ENCODE measurements at places on chromosomes 4 and X. TPM values are rescaled to one million over a fixed set of nuclear protein-coding genes. Genes with fewer than 3 reads are reported as not detected.

MAGEA10 gene
- total RNA-seq: not detected

TEX13C gene
- not detected for total RNA-seq

DNA sequence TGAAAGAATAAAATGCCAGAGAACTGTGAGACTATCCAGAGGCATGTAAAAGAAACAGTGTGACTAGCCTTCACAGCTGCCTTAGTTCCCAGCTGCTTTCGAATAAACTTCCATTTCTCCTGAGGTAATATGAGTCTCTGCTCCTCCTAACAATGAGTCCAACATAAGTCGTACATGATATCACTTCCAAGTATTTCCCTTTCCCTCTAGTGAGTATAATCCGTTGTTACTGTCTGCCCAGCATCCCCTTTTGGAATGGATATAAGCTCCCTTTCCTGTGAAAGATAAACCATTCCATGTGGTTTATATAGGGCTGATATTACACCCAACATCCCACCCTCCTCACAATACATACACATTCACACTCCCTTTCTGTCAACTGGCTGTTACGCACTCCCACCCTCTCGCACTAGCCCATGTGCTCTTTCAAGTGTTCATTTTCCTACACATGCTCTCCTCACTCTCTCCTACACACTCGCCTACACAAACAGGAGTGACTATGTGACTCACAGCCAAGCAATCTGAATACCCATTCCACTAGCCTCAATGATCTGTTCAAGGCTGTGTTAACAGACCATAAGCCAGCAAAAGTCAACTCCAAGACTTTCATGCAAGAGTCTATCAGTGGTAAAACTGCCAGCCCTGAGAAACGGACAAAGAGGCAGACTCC, 5.0 kb downstream of the NAF1 start:
- H3K4me3 ChIP-seq: no peak overlapping the region
- H3K27ac ChIP-seq: no peak overlapping the region
- H3K36me3 ChIP-seq: no peaks in the 10 kb centered on the region
- H3K4me1 ChIP-seq: peaks cover 2% of the 10 kb centered on the region

DNA sequence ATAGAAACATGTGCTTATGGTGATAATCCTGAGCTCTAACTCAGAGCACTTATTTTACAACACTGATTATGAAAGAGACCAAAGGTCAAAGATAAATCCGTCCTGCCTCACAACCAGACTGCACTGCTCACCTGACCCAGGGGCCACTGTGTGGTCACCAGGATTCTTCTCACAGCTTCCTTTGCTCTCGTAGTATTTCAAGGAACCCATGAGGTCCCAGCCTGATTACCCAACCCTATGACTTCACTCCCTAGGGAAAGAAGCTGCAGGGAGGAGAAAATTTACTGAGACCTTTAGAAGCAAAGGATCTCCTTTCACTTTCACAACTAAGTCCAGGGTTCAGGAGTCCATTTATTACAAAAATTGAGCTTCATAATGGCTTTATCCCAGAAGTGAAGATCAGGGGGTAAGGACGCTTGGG, 9.6 kb downstream of the SLC25A5 start:
- no peaks in the 10 kb centered on the region for H3K36me3 ChIP-seq
- no peak for DNase-seq
- no peaks in the 10 kb centered on the region for H3K27me3 ChIP-seq
- H3K4me1 ChIP-seq: no peaks in the 10 kb centered on the region

DNA sequence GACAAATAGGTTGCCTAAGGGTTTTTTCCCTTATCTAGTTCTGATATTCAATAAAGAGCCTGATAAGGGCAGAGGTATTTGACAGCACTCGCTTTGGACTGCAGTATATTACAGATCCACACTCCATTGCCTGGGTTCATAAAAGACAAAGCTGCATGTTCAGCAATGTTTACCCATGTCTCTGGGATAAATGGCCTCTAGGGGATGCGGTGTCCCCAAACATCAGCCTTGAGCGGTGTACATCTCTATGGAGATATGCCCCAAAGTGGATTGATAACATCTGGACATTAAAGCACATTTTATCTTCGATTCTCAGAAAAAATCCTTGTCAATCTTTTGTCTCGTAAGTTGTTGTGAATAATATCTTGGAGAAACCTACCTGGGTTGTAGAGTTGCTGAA, 660.8 kb upstream of the AADAT start:
- H3K4me1 ChIP-seq: no peaks in the 10 kb centered on the region
- H3K4me3 ChIP-seq: no peak overlapping the region
- H3K27ac ChIP-seq: no peak overlapping the region
- no peaks in the 10 kb centered on the region for H3K36me3 ChIP-seq
- DNase-seq: no peak

DNA sequence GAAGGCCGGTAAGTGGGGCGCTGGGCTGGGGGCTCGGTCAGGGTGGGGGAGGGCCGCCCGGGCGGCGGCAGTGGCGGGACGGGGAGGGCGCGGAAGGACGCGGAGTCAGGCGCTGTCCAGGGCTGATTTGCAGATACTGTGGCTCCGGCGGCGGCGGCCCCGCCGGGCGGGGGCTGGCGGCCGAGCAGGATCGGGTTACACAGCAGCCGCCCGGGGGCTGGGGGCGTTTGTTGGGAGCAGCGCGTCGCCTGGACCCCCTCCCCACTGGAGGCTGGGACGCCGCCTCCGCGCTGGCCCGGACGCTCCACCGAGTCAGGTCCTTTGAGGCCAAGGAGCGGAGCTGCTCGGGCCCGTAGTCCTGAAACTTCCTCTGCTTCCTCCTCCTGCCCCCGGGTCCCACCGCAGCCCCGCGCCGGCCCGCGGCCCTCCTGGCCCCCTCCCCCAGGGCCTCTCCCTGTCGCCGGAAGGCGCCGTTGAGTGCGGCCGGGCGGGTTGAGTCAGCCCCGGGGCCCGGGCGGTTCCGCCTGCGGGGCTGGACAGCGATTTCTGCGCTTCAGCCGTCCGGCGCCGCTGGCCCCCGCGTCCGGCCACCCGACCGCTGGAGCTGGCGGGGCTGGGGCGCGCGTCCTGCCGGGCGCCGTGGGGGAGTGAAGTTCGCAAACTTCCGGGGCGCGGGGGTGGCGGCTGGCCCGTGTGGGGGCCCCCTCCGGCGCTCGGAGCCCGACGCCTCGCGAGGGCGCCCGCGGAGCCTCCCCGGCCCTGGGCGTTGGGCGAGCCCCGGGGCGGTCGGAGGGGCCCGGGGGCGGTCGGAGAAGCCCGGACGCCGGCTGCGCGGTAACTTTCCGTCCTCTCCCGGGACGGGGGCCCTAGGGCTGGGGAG, 746 bp downstream of the REST start:
- H3K4me1 ChIP-seq: peaks cover 6% of the 10 kb centered on the region
- H3K4me3 ChIP-seq: peak overlapping the region; percentile 97
- no peaks in the 10 kb centered on the region for H3K27me3 ChIP-seq
- H3K36me3 ChIP-seq: no peaks in the 10 kb centered on the region
- H3K27ac ChIP-seq: peak overlapping the region; percentile 97

DNA sequence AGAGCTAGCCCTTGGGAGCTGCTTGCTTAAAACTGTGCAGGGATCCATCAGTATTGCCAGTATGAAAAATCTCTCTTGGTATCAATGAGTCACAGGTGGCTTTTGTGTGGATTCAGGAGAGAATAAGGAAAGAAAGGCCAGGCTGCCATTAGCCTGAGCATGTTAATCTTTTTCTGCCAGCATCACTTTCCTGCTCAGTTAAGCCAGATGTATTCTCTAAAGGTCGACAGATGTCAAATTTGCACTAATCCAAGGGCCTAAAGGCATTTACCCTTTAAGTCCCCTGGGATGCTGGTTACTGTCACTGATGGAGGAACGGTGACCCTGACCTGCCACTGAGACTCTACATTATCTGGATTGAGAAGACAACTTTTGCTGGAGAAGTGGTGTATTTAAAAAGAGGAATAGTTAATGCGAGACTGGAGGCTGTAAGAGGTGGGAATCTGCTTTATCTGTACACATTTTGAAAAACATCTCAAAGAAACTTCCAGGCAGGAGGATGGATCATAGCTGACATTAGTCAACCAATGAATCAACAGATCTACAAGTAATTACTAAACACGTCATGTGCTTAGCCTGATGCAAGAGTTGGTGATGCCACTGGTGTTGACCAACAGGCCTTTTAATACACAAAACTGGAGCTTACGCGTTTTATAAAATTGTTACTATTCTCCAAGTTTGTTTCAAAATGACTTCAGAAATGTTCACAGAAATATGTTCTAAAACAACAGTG, 241.4 kb upstream of the ANXA3 start:
- H3K27ac ChIP-seq: no peak overlapping the region
- no peaks in the 10 kb centered on the region for H3K4me1 ChIP-seq
- DNase-seq: no peak
- H3K27me3 ChIP-seq: no peaks in the 10 kb centered on the region

DNA sequence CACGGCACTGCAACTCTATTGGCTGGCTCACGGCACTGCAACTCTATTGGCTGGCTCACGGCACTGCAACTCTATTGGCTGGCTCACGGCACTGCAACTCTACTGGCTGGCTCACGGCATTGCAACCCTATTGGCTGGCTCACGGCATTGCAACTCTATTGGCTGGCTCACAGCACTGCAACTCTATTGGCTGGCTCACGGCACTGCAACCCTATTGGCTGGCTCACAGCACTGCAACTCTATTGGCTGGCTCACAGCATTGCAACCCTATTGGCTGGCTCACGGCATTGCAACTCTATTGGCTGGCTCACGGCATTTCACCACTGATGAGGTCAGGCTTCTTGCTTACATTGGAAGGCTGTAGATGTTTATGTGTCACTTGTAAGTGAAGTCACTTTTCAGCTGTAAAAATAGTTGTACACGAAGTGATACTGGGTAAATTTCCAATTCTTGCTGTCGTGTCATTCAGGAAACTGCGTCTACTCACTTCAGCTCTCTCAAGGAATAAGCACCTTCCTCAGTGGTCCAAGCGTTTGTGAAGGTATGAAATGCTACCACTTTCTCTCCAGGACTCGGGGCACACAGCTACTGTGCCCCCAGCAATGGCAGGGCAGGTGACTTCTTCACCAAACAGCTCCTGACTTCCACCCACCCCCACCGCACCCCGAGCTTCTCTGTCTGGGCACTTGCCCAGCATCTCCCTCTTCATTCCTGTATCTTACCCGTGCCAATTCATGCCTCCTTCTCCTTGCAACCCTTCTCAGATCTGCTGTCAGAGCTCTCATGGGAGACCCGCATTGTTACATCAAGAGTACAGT, 141.3 kb downstream of the AFAP1 start:
- H3K27ac ChIP-seq: no peak overlapping the region
- H3K36me3 ChIP-seq: no peaks in the 10 kb centered on the region
- H3K27me3 ChIP-seq: no peaks in the 10 kb centered on the region

TSPAN5 gene
- total RNA-seq: 48.5 TPM

DNA sequence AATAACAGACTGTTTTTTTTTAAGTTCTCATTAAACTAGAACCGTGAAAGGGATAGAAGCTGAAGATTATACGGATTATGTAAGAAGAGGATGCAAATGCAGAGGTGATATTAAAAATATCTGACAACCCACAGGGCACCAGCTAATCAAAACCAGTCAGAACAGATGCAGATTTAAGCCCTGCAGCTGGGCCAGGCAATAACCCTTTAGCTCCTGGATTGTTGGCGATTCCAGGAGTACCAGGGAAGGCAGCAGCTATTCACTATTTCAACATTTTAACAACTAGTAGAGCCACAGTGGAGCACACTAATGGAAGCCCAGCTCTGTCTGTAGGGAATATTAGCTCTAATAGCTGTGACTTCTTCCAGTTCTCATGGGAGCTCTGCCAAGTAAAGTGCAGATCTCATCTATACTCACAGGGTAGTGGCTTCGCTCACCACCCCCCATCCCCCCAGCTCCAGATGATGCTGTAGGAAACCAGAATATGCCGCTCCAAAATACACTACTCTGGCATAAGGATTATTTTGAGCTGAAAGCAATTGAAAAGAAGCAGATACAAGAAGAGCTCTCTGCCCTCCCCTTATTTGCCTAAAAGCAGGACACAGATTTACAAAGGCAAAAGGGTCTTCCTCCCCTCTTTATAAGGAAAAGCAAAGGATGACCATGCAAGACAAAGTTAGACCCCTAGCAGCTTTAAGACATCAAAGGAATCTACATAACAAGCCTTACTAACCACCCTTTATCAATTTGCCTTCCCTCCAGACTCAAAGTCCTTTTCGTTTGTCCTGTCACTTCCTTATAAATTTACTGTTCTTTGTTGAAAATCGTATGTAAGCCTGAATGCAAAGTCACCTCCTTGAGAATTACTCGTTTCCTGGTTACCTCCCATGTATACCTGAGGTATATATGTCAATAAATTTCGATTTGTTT, 13.7 kb downstream of the SCD5 start:
- no peak overlapping the region for H3K4me3 ChIP-seq
- no peak for DNase-seq
- H3K27ac ChIP-seq: no peak overlapping the region
- no peaks in the 10 kb centered on the region for H3K27me3 ChIP-seq
- H3K36me3 ChIP-seq: no peaks in the 10 kb centered on the region

ING2 gene
- 34.6 TPM for total RNA-seq

DNA sequence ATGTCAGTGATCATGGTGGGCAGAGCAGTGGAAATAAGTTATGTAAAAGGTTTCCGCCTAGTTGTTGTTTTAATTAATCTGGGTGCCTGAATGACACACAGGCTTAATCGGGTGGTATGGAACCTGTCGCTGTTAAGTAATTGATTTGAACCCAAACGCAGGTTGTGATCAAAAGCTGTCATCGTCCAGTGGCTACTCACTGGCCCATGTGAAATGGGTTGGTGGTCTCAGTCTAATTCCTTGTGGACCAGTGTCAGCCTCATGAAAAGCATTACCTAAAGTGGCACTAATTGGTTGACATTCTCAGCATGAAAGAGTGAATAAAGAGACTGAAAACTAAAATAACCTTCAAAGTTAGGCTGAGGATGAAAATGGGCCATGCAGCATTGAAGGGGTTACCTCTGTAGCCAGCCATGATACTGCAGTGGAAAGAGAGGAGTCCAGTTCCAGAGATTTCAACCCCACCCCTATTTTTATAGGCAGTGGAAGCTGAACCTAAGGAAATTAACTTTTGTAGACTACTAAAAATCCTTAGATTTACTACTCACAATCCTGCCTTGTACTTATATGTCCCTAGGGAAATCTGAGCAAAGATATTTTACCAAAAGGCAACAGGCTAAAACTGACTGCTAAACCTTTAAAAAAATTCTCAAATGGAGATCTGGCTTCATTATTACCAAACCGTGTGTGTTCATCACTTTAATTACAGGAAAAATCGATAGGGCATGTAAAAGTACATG, 251.7 kb upstream of the TENM3 start:
- H3K27ac ChIP-seq: no peak overlapping the region
- H3K27me3 ChIP-seq: no peaks in the 10 kb centered on the region
- H3K36me3 ChIP-seq: no peaks in the 10 kb centered on the region
- no peak for DNase-seq
- H3K4me1 ChIP-seq: no peaks in the 10 kb centered on the region

PASD1 gene
- total RNA-seq: not detected

GRCh38 chr4:156628858-156629257, 342.7 kb downstream of the PDGFC start:
- H3K36me3 ChIP-seq: no peaks in the 10 kb centered on the region
- H3K4me1 ChIP-seq: no peaks in the 10 kb centered on the region
- H3K27ac ChIP-seq: no peak overlapping the region
- no peak overlapping the region for H3K4me3 ChIP-seq
- no peaks in the 10 kb centered on the region for H3K27me3 ChIP-seq
- no peak for DNase-seq

Data from prostate gland (tissue), 2 donors.